ENCODE measurements at places on chromosomes 6 and 20. TPM values are rescaled to one million over a fixed set of nuclear protein-coding genes. Genes with fewer than 3 reads are reported as not detected.
A peak's percentile ranks its signal among the peaks of the same experiment; 100 is the strongest.

DNA sequence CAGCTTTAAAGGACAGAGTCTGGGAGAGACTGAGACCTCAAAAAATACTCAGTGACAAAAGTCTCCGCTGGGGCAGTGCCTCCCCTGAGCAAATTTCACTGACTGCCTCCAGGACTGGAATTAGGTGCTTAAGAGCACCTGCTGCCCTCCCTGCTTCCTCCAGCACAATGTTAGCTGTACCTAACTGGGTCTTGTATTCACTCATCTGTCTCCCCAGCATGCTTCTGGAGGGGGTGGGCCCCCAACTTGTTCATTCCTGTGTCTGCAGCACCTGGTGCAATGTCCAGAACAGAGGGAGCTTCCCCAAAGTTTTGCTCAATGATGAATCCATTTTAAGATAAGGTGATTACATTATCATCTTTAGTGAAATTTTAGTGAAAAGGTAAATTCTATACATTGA is 650.7 kb downstream of the KIF16B start:
- no peak for DNase-seq
- H3K27me3 ChIP-seq = no peaks in the 10 kb centered on the region
- H3K4me1 ChIP-seq = no peaks in the 10 kb centered on the region

Gene DZANK1
- total RNA-seq = 2.9 TPM

DNA sequence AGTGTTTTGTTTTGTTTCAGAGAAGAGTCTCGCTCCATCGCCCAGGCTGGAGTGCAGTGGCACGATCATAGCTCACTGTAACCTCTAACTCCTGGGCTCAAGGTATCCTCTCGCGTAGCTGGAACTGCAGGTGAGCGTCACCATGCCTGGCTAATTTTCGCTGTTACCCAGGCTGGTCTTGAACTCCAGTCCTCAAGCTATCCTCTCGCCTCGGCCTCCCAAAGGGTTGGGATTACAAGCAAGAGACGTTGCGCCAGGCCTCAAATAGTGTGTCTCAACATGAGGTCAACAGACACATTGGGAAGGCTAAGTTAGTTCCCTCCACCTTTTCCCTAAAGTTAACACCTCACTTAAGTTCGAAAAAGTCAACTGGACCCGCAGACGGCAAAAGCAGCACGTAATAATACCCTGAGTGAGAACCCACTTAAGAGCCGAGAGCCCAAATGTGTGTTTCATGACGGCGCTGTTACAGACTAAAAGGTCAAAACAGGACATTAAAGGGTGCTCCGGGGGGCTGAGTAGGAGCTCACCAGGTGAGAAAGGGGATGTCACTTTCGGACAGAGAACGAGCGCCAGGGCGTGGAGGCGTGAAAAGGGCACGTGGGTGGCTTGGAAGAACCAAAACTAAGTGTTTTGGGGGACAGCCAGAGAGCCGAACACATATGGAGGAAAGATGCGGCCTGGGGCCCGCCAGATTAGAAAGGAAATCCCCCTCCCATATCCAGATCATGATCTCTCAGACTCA is 499 bp downstream of the TTI1 start:
- H3K36me3 ChIP-seq = no peaks in the 10 kb centered on the region
- DNase-seq = no peak
- peak overlapping the region; percentile 91 for H3K27ac ChIP-seq
- peak overlapping the region; percentile 82 for H3K4me3 ChIP-seq
- peaks cover 59% of the 10 kb centered on the region for H3K4me1 ChIP-seq
- H3K27me3 ChIP-seq = no peaks in the 10 kb centered on the region

- no peak overlapping the region for H3K27ac ChIP-seq
- H3K4me3 ChIP-seq = no peak overlapping the region
- peaks cover 5% of the 10 kb centered on the region for H3K4me1 ChIP-seq
These were observed 10.9 kb downstream of the IL20RA start for GRCh38 chr6:137033828-137034227.

All from vagina (tissue), 2 donors.